NB4 (cell line): ENCODE measurements at places on chromosomes 5 and 9.

DNA sequence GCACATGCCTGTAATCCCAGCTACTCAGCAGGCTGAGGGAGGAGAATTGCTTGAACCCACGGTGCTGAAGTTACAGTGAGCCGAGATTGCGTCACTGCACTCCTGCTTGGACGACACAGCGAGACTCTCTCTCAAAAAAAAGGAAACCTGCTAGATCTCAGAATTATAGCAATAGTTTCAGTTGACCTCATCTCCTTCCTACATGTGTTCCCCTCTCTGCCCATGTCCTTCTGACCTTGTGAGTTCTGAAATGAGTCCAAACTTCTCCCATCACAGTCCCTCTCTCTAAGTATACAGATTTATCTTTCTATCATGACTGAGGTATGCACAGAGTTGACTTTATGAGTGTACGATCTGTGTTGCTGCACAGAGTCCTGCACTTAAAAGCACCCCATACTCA is 44.6 kb upstream of the SHOC1 start:
- DNase-seq, result peak; percentile 49

DNA sequence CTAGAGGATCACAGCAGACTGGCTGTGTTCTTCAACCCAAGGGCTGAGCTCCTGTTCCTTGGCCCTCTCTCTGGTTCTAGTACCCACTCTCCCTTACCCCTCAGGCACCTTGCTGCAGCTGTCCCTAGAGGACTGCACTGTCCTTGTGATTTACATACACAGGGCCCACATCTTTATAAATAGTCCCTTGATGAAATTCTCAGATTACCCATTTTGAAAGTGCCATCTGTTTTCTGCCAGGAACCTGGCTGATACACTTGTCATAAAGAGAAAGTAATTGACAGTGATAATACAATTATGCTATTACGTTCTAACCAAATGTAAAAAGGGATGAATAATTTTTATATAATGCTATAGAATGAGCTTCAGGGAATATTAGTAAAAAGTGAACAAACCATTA is 16.5 kb upstream of the SPARC start:
- DNase-seq, result no peak

DNA sequence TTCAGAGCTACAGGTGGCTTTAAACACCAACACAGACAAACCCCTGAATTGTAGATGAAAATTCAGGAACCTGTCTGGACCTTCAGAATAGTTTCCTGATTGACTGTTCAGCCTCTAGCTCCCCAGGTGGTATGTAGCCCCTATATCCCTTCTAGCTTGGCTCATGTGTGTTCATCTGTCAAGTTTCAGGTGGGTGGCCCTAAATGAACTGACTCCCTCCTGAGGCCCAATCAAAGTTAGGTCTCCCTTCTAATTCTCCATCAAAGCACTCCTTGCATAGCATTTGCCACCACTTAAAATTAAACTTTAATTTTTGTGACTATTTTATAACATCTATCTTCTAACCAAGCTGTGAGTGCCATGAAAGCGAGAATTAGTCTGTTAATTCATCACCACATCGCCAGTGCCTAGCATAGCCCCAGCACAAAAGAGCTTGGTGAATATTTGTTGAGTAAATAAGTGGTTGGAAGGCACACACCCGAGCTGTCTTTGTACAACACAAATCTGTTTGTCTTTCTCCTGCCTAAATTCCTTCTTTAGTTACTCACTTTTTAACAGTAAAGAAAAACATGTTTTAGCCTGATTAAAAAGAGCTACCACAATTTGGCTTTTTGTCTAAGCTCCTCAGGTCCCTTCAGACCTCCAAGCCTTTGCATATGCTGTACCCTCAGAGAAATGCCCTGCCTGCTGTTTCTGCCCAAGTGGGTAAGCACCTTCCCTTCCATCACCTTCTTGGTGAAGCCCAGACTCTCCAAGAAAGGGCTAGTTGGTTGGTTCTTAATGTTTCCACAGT is 138.1 kb upstream of the HMHB1 start:
- no peak for DNase-seq

- DNase-seq, result no peak
Observed at GRCh38 chr9:20312732-20313131, 309.6 kb downstream of the MLLT3 start.

GRCh38 chr9:137482094-137482781 is 23.1 kb upstream of the NSMF start:
- peak; percentile 88 for DNase-seq
